ENCODE measurements at places on chromosomes 3 and 15. TPM values are rescaled to one million over a fixed set of nuclear protein-coding genes. Genes with fewer than 3 reads are reported as not detected.

Gene CILP
- 2.3 TPM for total RNA-seq

- H3K4me1 ChIP-seq, result no peaks in the 10 kb centered on the region
- no peak for DNase-seq
- no peaks in the 10 kb centered on the region for H3K36me3 ChIP-seq
- no peaks in the 10 kb centered on the region for H3K27me3 ChIP-seq
- H3K4me3 ChIP-seq, result no peak overlapping the region
Observed at GRCh38 chr15:52496175-52496574, 32.5 kb downstream of the MYO5A start.

DNA sequence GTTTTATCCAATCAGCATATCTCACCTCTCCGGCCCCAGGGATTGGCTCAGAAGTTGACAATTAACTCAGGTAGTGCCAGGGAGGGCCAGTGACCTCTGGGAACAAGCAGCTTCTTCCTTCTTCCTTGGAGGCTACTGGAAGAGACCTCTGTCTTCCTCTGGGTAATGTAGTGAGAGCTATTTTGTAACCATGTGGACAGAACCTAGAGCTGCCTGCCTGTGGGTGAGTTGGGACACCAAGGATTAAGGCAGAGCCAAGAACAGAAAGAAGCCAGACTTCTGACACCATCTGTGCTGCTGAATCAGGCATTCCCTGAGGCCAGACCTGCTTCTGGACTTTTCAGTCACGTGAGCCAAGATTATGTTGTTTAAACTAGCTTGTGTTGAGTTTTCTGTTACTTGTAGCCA lies 5.9 kb upstream of the NDUFAF1 start:
- no peak overlapping the region for H3K4me3 ChIP-seq
- H3K4me1 ChIP-seq, result no peaks in the 10 kb centered on the region
- no peak for DNase-seq
- H3K27me3 ChIP-seq, result no peaks in the 10 kb centered on the region
- H3K36me3 ChIP-seq, result no peaks in the 10 kb centered on the region
- H3K27ac ChIP-seq, result peak overlapping the region; percentile 53

DNA sequence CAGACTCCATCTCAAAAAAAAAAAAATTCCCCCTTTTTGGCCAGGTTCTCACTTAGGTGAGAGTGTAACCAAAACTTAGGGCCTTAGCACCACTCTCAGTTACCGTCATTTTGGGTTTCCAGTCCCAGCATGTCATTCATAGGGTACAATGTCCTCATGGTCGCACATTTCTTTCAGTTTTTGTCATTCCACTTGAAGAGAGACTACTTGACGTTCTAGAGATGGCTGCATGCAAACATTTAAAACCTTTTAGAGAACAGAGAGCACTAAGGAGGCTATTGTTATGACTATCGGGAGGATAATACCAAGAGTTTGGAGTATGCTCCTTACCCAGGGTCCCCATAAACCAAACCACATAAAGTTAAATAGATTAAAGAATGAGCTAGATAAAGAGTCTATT lies 37.9 kb upstream of the THUMPD3 start:
- H3K27me3 ChIP-seq, result no peaks in the 10 kb centered on the region
- no peaks in the 10 kb centered on the region for H3K36me3 ChIP-seq
- H3K4me1 ChIP-seq, result no peaks in the 10 kb centered on the region
- DNase-seq, result no peak
- H3K4me3 ChIP-seq, result no peak overlapping the region

Gene DTWD1
- total RNA-seq, result 16.8 TPM

GRCh38 chr15:59557581-59557980 lies 54.0 kb upstream of the GCNT3 start:
- H3K27ac ChIP-seq, result no peak overlapping the region
- no peaks in the 10 kb centered on the region for H3K27me3 ChIP-seq
- no peaks in the 10 kb centered on the region for H3K36me3 ChIP-seq
- H3K4me3 ChIP-seq, result no peak overlapping the region

Gene CDHR4
- total RNA-seq, result 6.0 TPM

DNA sequence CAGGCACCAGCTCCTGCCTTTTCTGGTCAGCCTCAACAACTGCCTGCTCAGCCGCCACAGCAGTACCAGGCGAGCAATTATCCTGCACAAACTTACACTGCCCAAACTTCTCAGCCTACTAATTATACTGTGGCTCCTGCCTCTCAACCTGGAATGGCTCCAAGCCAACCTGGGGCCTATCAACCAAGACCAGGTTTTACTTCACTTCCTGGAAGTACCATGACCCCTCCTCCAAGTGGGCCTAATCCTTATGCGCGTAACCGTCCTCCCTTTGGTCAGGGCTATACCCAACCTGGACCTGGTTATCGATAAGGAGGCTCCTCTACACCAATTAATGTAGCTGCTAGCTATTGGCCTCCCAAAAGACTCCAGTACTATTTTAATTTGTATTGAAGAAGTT lies 38.9 kb downstream of the TFG start:
- no peaks in the 10 kb centered on the region for H3K27me3 ChIP-seq
- DNase-seq, result no peak
- H3K27ac ChIP-seq, result no peak overlapping the region
- H3K36me3 ChIP-seq, result peaks cover 95% of the 10 kb centered on the region

- H3K4me3 ChIP-seq, result no peak overlapping the region
- no peaks in the 10 kb centered on the region for H3K4me1 ChIP-seq
- no peak overlapping the region for H3K27ac ChIP-seq
- no peaks in the 10 kb centered on the region for H3K27me3 ChIP-seq
- DNase-seq, result no peak
Observed at GRCh38 chr15:69903470-69904469, 193.9 kb downstream of the TLE3 start.

Measured in upper lobe of left lung (tissue), 6 donors.